ENCODE measurements at places on chromosomes 3 and 15.

DNA sequence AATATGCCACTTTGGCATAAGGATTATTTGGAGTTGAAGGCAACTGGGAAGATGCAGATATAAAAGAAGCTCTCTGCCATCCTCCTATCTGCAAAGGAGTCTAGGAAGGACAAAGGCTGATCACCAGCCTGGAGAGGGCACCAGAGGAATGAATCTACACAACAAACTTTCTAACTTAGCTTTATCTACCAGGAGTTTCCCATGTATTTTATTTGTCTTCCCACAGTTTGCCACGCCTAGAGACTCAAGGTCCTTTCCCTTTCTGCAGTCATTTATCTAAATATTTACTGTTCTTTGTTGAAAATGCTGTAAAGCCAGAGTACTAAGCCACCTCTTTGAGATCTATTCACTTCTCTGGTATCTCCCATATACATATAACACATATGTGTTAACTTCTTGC, 32.2 kb downstream of the GPR176 start:
- no peaks in the 10 kb centered on the region for H3K27me3 ChIP-seq
- no peak overlapping the region for H3K4me3 ChIP-seq
- peaks cover 19% of the 10 kb centered on the region for H3K4me1 ChIP-seq

- no peak overlapping the region for H3K27ac ChIP-seq
- H3K4me1 ChIP-seq: peaks cover 16% of the 10 kb centered on the region
- no peaks in the 10 kb centered on the region for H3K36me3 ChIP-seq
- no peak overlapping the region for H3K4me3 ChIP-seq
Measured at GRCh38 chr15:71679793-71680353, 130.5 kb upstream of the NR2E3 start.

DNA sequence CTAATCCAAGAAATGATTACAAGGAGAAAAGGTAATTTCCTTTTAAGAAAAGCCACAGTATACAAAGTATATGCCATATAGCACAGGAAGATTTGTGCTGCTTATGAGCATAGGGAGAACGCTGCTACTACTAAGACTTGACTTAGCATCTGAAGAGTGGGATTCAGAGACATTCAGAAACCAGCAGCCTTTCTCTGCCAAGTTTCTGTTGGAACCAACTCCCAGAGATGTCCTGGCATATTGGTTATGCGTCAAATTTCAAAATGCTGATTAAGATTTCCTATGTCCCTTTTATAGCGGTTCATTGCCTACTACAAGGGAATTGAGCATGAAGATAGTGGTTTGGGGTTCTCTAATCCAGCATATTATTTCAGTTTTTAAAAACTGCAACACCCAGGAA, 4.9 kb downstream of the NR2E3 start:
- DNase-seq: no peak
- H3K4me1 ChIP-seq: no peaks in the 10 kb centered on the region
- no peaks in the 10 kb centered on the region for H3K27me3 ChIP-seq
- H3K36me3 ChIP-seq: no peaks in the 10 kb centered on the region
- H3K4me3 ChIP-seq: no peak overlapping the region

- peaks cover 14% of the 10 kb centered on the region for H3K36me3 ChIP-seq
- no peak for DNase-seq
- H3K27me3 ChIP-seq: no peaks in the 10 kb centered on the region
Measured at GRCh38 chr3:66473181-66473580, 27.6 kb downstream of the LRIG1 start.

- H3K27ac ChIP-seq: no peak overlapping the region
- H3K4me3 ChIP-seq: no peak overlapping the region
- H3K4me1 ChIP-seq: peaks cover 3% of the 10 kb centered on the region
- H3K27me3 ChIP-seq: no peaks in the 10 kb centered on the region
Measured at GRCh38 chr3:64405211-64405835, 180.1 kb upstream of the PRICKLE2 start.

DNA sequence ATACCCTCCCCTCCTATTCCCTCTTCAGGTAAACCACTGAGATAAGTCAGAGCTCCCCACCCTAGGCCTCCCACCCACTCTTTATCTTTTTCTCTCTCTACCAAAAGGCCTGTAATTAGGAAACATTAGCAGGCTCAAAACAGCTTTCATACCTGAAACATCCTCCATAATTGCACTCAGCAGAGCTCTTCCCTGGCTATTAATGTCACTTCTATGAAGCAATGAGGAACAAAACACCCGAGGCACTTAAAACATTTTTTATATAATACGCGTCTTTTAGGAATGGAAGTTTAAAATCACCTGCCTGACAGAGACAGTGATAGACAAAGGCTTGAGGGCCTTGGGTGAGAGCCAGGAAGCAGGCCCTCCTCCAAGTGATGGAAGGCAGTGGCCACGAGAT, 138.9 kb downstream of the EPHB1 start:
- H3K4me3 ChIP-seq: no peak overlapping the region
- H3K36me3 ChIP-seq: no peaks in the 10 kb centered on the region
- H3K27ac ChIP-seq: no peak overlapping the region
- peaks cover 65% of the 10 kb centered on the region for H3K27me3 ChIP-seq

- peaks cover 7% of the 10 kb centered on the region for H3K36me3 ChIP-seq
- peak; percentile 54 for DNase-seq
- H3K4me3 ChIP-seq: no peak overlapping the region
- H3K27ac ChIP-seq: no peak overlapping the region
- no peaks in the 10 kb centered on the region for H3K27me3 ChIP-seq
Measured at GRCh38 chr3:39515681-39516441, 48.4 kb downstream of the MOBP start.

DNA sequence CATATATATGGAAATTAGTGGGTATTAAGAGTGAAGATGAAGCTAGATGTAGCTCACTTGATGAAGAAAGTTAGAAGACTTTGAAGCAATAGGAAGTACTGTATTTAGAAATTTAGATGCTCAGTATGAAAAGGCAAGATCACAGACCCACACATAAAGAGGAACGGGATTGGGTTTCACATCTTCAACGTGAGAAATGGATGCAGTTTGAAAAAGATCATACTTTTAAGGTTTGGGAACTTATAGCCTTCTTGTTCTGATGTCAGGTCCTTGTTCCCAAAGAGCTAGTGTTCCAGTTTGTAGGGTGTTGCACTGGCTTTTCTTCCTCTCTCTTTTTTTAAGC, 16.7 kb downstream of the AP3S2 start:
- DNase-seq: no peak
- no peak overlapping the region for H3K4me3 ChIP-seq
- no peaks in the 10 kb centered on the region for H3K27me3 ChIP-seq
